Activated CD4-positive, alpha-beta T cell treated with anti-CD3 and anti-CD28 coated beads for 36 hours (primary cell): ENCODE measurements at places on chromosomes 11 and 22. TPM values are rescaled to one million over a fixed set of nuclear protein-coding genes. Genes with fewer than 3 reads are reported as not detected.

The TNNT3 gene
- 2.1 TPM for total RNA-seq

The LYVE1 gene
- total RNA-seq: not detected

The KLHDC7B gene
- 5.7 TPM for total RNA-seq

The FXYD6 gene
- 0.46 TPM for total RNA-seq

The SLC6A5 gene
- not detected for total RNA-seq

The FIBIN gene
- not detected for total RNA-seq

The OR8A1 gene
- not detected for total RNA-seq

The SUSD2 gene
- 0.80 TPM for total RNA-seq

The GNB1L gene
- 7.6 TPM for total RNA-seq

The LINC01488 gene
- total RNA-seq: not detected

The PRRG4 gene
- 0.18 TPM for total RNA-seq

The C11orf16 gene
- total RNA-seq: not detected

The C22orf39 gene
- 21.9 TPM for total RNA-seq

The SEPTIN5 gene
- total RNA-seq: 0.94 TPM

The CTSF gene
- 2.0 TPM for total RNA-seq

The C22orf31 gene
- not detected for total RNA-seq

The RASSF10 gene
- not detected for total RNA-seq

The LIMK2 gene
- 34.4 TPM for total RNA-seq

The NAV2 gene
- 0.55 TPM for total RNA-seq

The GSTT2B gene
- not detected for total RNA-seq

The CCDC116 gene
- 0.33 TPM for total RNA-seq

The BCO2 gene
- 0.63 TPM for total RNA-seq

The OR4D5 gene
- not detected for total RNA-seq

The THY1 gene
- 0.91 TPM for total RNA-seq

The HPS5 gene
- 16.1 TPM for total RNA-seq

The GDPD4 gene
- not detected for total RNA-seq

The OR6A2 gene
- 0.25 TPM for total RNA-seq

The DBX1 gene
- not detected for total RNA-seq

The LMO2 gene
- total RNA-seq: not detected

The ASPHD2 gene
- total RNA-seq: 10.5 TPM

The OR5AK2 gene
- not detected for total RNA-seq

The OR8D4 gene
- not detected for total RNA-seq

The MRPL40 gene
- 34.1 TPM for total RNA-seq

The CCDC89 gene
- total RNA-seq: not detected
